Right hindlimb (tissue), 1 donor: ENCODE measurements at places on chromosomes 2 and 18.
A peak's percentile ranks its signal among the peaks of the same experiment; 100 is the strongest.

- no peak for DNase-seq
Measured at GRCh38 chr18:54835944-54836343, 7.7 kb downstream of the RAB27B start.

DNA sequence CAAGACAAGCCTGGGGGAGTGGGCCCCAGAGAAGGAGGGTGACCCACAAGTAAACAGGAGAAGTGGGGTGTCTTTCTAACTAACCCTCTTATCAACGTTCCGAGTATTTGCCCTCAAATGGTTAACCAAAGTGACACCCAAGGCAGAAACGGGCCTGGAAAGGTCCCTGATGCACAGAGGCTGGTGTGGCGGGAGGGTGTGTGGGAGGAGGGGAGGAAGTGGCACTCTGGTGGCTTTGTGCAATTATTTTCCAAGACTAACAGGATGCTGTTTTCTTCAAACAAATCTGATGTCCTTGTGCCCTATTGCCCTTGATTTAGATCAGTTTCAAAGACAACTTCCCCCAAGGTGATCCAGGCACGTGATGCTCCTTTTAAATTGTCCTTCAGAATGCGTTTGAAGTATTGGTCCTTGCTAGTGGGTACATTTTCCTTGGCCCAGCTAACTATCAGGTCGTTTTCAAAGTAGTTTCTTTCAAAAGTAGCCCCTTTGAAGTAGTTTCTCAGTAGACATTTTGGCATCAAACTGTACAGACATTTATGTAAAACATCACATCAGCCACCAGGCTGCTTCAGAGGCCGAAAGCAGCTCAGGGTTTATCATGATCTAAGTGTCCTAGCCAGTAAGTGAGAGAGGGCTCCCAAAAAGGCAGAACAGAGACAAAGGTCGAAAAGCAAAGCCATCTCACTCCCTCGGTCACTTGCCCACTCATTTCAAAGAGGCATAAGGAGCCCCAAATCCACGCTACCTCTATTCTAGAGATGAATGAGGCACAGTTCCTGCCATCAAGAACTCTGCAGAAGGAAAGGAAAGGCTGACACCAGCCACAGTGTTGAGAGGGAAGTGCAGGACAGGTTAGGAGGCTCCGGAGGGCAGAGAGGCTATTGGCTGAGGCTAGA is 371.1 kb upstream of the ID2 start:
- DNase-seq: no peak

DNA sequence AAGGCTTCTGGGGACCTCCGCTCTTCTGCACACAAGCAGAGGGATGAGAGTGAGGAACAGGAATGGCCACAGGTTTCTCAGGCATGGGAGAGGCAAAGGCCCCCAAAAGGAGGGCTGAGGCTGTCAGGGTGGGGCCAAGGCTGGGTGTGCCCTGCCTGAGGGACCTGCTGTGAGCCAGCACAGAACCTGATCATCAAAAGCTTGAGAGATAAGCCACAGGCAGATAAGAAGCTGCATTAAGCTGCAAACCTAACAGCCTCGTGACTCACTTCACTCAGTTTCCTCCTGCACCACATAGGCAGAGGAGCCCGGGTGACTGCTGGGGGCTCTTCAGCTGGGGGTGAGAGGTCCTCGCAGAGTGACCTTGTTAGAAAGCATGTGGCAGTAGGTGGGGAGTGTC is 64.5 kb upstream of the LAPTM4A start:
- DNase-seq: no peak

DNA sequence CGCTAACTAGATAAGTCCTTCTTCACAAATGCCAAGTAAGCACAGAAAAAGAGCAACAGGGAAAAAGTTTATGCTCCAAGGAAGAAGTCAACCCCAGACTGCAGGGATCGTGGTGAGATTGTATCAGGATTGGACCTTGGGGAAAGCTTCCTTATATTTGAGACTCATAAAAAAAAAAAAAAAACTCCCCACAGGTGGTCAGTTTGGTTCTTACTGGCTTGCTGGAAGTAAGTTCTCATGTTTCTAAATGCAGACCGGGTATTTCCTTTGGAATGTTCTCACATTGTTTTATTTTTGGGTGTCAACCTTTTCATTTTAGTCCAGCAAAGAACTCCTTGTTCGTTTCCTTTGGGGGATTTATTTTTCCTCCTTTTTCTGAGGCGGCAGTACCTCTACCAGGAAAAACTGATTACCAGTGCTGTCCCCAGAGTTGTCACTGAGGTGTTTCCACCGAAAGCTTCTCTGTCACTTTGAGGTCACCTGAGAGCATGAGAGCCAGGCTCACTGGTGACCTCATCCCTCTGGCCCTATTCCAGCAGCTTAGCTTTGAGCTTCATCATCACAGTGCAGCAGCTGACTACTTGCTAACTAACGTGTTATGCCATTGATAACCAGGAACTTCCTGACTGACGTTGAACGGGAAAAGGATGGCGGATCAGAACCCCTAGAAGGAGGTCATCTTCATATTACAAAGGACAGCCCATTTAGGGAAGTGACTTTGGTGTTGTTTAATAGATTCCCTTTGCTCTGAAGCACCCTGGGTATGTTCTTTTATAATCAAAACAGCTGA is 16.8 kb upstream of the ATP8B1 start:
- peak; percentile 41 for DNase-seq

- DNase-seq: no peak
Measured at GRCh38 chr2:7900593-7900992, 781.3 kb upstream of the ID2 start.

DNA sequence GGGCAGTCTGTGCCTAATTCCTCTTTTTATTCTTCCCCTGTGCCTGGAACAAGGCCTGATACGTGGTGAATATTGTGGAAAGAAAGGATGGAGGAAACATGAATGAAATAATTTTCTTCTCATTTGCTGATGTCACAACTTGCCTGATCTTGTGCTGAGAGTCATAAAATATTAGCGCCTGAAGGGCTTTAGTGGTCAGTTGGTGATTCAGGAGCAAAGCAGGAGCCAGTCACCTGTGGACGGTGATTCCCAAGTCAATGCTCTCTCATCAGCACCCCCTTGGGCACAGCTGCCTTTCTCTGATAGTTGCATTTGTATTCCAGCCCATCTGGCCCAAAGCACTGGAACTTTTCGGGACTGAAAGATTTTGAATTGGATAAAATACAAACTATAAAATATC is 502.6 kb upstream of the RAB12 start:
- DNase-seq: no peak

DNA sequence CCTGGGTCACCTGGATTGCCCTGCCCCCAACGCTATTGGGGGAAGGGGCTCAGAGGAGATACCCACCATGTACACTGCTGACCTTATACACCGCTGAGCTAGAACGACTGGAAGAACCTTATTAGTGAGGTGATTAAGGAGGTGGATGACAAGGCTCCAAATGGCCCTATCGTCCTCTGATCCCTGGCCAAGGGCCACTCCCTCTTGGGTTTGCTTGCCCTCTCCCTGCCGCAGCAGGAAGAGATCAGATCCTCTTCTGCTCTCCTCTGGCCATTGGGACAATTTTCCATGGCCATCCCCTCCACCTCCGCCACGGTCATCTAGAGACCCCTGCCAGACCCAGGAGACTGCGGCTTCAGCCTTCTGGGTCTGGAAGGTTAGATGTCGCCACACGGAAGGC is 1.2 kb downstream of the ZNF514 start:
- DNase-seq: no peak
